ENCODE measurements at places on chromosomes 1 and 21. TPM values are rescaled to one million over a fixed set of nuclear protein-coding genes. Genes with fewer than 3 reads are reported as not detected.

Gene RAB42
- 1.4 TPM for total RNA-seq

Gene CD53
- 10.3 TPM for total RNA-seq

Gene GREM2
- total RNA-seq, result 1.3 TPM

Gene TSTD1
- 104 TPM for total RNA-seq

Gene CCT8
- total RNA-seq, result 99.8 TPM

Gene TDRD10
- total RNA-seq, result 2.3 TPM

Gene ARHGAP30
- 46.2 TPM for total RNA-seq

Gene OR2AK2
- total RNA-seq, result not detected

Gene KRTAP7-1
- not detected for total RNA-seq

Gene AJAP1
- total RNA-seq, result 0.96 TPM

Gene ABCA4
- 6.8 TPM for total RNA-seq

All from suprapubic skin (tissue), 4 donors.